ENCODE measurements at places on chromosomes 3 and 15.

DNA sequence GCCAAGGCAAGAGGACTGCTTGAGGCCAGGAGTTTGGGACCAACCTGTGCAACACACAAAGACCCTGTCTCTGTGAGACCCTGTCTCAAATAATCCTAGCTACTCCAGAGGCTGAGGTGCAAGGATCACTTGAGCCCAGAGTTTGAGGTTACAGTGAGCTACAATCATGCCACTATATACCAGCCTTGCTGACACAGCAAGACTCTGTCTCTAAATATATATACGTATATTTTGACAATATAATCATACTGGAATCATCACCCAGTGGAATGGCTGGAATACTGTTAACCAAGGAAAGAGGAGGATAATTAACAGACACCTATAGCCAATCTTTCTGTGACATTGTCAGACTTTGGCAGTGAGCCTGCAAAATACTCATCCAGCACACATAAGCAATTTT is 9.0 kb upstream of the MAP1A start:
- DNase-seq, result no peak

DNA sequence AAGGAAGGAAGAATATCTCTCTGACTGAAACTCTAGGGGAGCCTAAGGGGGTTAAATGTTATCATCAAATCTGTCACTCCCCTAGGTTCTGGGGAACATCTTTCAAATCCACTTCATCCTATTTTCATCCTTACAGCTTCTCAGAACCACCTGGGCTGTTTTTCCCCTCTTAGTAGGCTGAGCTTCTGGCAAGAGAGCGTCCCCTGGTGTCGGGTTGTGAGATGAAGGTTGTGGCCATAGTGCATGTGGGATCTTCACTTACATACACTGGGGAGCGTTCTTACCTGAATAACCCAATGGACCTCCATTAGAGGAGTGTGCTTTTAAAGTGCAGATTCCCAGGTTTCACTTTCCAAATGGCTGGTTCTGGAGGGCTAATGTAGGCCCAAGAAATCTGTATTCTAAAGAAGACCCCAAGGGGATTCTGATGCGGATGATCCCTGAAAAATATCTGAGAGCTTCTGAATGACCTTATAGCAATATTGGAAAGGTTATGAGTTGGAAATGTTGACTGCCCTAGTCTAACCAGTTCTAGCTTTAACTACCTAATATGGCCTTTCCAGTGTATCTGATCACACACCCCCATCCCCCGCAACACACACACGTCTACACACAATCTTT is 663.7 kb downstream of the AGBL1 start:
- no peak for DNase-seq

- DNase-seq, result no peak
Measured at GRCh38 chr3:155815030-155815545, 9.0 kb upstream of the C3orf33 start.

GRCh38 chr3:175659670-175660350 is 800.7 kb downstream of the NAALADL2 start:
- no peak for DNase-seq

GRCh38 chr3:121152573-121152972 is 244.6 kb downstream of the STXBP5L start:
- DNase-seq, result peak; percentile 2

- DNase-seq, result no peak
Measured at GRCh38 chr3:49872801-49873281, 3.1 kb upstream of the CAMKV start.

DNA sequence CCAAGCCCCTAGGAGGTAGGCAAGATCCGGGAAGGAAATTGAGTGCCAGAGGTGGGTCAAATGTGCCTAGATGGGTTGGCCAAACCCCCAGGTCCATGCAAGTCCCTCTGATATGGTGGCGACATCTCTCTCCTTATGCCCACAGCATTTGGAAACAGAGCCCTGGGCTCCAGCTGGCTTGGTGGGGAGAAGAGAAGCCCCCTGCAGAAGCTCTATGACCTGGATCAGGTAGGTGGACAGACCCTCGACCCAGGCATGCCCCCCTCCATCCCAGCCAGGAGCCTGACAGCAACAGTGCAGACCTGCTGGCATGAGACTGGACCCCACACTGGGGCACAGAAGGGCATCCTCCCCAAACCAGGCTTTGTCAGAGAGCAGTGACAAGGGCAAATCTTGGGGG is 12.2 kb downstream of the CHST13 start:
- DNase-seq, result no peak

GRCh38 chr15:65993236-65993635 is 123.9 kb downstream of the RAB11A start:
- no peak for DNase-seq

GRCh38 chr3:112770032-112770626 is 76.5 kb downstream of the CD200R1L start:
- DNase-seq, result peak; percentile 82

- DNase-seq, result no peak
Measured at GRCh38 chr3:45442679-45443253, 54.4 kb downstream of the LARS2 start.

- no peak for DNase-seq
Measured at GRCh38 chr3:299590-300301, 103.2 kb downstream of the CHL1 start.

- no peak for DNase-seq
Measured at GRCh38 chr3:111542611-111543300, 759 bp downstream of the CD96 start.

- no peak for DNase-seq
Measured at GRCh38 chr15:80289528-80290495, 37.8 kb upstream of the CTXND1 start.

GRCh38 chr15:94293411-94294402 is 62.3 kb downstream of the MCTP2 start:
- no peak for DNase-seq

DNA sequence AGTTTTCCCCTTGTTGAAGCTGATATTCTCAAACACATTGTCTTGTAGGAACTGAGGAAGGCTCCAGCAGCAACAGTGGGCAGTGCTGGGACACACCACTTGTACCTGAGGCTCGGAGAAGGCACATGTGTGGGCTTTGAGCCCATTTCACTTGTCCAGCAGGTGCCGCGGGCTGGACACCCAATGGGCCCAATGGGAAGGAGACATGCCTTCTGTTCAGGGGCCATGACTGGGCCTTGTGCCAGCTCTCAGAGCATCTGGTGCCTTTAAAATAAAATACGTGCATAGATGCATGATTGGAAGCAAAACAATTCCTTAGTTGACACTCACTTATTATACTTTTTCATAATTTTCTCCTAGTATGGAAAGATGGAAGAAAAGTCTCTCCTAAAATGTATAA is 334.2 kb downstream of the KLF13 start:
- DNase-seq, result no peak

DNA sequence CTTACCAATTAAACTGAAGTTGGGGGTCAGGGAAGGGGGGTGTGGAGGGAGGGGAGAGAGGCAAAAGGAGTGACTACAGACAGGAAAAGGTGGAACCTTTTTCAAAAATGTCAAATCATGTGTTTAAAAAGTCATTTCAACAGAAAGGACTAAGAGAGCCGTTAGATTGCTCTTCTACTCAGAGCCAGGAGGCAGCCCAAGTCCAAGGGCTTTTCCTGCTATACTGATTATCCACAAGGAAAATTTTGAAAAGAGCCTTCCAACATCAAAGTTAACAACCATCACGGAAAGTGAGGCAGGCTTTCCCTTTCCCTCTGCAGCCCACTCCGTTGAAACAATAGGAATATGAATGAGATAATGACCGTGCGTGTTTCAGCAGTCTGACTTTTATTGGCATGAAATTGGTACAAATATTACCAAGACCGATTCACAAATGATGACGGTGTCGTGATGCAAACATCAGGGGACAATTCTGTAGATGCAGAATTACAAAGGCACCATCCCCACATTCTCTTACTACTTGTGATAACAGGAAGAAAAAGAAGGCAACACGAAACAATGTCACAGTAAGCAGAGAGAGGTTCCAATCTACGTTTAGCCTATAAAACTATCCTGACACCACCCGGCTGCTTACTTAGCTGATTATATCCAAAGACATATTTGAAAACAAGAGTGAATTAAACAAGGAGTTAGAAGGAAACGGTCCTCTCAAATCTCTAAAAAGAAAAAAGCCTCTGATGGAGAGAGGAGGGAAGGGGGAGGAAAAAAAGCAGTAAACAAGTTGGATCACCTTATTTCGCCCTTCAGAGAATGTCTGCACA is 453.7 kb downstream of the FOXP1 start:
- peak; percentile 46 for DNase-seq

GRCh38 chr3:72032441-72033135 is 247.6 kb upstream of the PROK2 start:
- DNase-seq, result no peak

GRCh38 chr15:42107473-42107872 is 13.1 kb upstream of the PLA2G4D start:
- DNase-seq, result no peak

DNA sequence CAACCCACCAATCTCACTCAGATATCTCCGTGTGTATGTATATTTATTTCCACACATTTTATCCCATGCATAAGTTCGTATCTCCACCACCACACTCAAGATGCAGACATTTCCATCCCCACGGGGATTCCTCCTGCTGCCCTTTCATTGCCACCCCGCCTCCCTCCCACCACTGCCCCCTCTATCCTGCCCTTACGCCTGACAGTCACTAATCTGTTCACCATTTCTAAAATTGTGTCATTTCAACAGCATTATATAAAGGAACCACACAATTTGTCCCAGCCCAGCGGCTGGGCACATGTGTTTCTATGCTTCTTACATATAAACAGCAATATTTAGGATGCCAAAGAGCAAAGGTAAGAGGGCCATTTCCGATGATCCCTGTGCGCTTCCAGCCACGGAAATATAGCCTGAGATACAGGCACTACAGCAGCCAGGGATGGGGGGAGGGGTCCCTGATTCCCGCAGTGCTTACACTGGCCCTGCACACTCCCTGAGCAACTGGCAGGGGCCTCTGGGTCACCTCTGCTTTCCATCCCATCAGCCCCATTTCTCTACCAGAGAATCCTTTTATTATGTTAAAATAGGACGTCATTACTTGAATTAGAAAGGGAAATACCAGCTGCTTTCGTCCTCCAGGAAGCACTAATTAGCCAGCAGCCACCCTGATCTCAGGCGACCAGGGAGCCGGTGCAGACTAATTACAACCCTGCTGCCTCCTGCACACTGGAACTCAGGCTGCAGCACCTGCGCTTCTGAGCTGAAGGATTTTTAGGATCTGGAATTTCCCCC is 372.0 kb upstream of the ATP10A start:
- DNase-seq, result no peak

GRCh38 chr3:76025561-76025960 is 240.2 kb upstream of the ZNF717 start:
- DNase-seq, result no peak

GRCh38 chr3:196789885-196790359 is 50.3 kb downstream of the PAK2 start:
- DNase-seq, result no peak

- no peak for DNase-seq
Measured at GRCh38 chr3:172953571-172953970, 187.5 kb downstream of the SPATA16 start.

GRCh38 chr3:31106204-31106603 is 211.7 kb upstream of the GADL1 start:
- DNase-seq, result peak; percentile 73

DNA sequence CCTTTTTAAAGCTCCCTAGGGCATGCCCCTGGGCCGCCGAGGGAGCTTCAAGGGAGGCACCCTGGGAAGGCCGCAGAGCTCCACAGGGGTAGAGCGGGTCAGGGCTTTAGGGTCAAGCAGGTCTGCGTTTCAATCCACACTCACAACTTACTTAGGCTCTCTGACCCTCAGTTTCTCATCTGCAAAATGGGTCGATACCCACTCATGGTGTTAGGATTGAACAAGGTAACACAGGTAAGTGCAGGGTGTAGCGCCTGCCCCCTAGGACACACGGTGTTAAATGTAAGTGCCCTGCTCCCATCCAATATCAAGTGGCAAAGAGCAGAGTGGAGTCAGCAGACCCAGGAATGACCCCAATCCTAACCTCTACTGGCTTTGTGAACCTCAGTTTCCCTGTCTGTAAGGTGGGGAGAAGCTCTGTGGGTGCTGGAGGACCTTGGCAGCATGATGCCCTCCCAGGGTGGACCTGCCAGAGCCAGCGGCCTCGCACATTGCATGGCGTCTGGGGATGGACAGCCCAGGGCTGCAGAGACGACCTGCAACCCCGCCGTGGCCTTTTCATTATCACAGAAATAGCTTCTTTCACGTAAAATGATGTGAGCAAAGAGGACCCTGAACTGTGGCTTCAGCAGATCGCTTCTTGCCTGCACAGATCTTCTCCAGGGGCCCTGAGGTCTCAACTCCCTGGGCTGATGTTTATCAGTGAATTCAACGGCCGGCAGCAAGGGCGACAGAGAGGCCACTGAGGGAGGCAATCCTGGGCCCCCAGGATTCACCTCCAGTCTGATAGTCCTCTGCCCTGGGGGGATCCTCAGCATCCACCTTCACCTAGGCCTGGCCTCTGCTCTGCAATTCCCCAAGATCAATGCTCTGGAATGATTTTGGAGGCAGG is 138.5 kb downstream of the CHSY1 start:
- DNase-seq, result no peak

- DNase-seq, result no peak
Measured at GRCh38 chr15:88718731-88719130, 79.9 kb downstream of the ISG20 start.

DNA sequence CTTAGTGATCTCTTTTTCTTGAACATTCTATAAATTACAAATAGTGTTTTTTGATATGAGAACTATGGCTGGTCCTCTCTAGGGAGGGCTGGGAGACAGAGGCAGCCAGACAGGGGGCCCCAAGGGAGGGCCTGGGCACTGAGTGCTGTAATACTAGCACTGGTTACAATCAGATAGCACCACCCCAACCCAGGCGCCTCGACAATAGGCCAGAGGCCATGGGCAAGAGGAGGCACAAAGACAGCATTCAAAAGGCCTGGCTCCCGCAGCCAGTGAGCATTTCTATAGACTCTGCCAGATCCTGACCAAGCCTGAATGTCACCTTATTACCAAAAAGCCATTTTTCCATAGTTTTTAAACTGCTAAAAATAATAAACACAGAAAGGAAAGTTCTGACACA is 158.5 kb downstream of the THRB start:
- no peak for DNase-seq

DNA sequence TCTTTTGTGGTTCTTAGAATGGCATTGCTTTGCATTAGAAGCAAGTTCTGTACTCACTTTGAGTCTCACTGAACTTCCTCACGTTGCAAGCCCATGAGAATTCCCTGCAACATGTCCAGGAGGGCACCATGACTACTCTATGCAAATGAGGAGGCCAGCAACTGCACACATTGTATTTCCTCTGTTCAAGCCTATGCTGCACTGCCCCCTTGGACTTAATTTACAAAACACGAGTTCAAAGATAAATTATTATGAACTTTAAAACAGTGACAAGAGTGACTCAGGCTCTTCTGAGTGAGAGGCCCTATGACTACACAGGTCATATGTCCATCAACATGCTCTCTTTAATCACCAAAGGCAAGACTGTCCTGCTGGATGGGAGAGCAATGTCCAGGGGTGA is 484.2 kb upstream of the ATP11B start:
- DNase-seq, result no peak

DNA sequence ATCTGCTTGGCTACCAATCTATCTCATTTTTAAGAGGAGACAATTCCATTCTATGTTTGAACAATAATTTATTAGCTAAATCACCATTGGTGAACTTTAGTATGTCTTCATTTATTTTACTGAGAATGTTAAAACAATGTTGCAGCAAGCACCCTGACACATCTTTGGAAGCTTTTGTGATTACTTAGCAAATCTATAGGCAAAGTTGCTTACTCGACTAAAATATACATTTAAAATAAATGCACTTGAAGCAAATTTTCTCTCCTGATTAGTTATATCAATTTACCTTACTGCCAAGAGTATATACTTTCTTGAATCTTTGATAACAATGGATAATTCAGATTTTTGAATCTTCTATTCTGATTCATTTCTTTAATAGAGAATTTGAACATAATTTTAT is 29.8 kb upstream of the PLSCR1 start:
- no peak for DNase-seq

Data from EH (cell line).